ENCODE measurements at places on chromosomes 16 and 17.

GRCh38 chr16:52578829-52579498, 32.0 kb upstream of the TOX3 start:
- no peak for DNase-seq

- DNase-seq: no peak
Observed at GRCh38 chr16:87835882-87836331, 33.4 kb downstream of the SLC7A5 start.

DNA sequence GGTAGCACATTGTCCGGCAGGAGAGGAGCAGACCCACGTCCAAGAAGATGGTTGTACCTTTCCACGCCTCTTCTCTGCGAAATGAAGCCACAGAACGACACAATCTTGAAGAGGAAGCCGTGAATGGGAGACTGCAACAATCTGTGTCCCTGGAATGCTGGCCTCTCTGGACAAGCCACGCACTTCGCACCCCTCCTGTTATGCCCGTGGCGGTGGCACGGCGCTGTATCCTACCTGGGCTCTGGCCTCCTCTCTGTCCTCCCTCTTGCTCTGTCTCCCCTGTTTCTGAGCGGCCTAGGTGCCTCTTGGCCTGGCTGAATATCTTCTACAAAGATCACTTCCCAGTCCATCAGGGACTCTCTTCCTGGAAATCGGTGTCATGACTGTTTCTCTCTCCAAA, 717.8 kb downstream of the KCNJ18 start:
- no peak for DNase-seq

GRCh38 chr16:67539271-67539670, 10.6 kb downstream of the RIPOR1 start:
- DNase-seq: no peak

GRCh38 chr16:29320274-29320999, 86.1 kb downstream of the NPIPB11 start:
- no peak for DNase-seq

Data from fibroblast of skin of right quadriceps (primary cell).